HT-29 (cell line): ENCODE measurements at places on chromosomes 7 and 10.

- DNase-seq, result no peak
These were observed 90.7 kb downstream of the CELF2 start for GRCh38 chr10:11108356-11108755.

- no peak for DNase-seq
These were observed 9.7 kb upstream of the TTYH3 start for GRCh38 chr7:2621948-2622640.

DNA sequence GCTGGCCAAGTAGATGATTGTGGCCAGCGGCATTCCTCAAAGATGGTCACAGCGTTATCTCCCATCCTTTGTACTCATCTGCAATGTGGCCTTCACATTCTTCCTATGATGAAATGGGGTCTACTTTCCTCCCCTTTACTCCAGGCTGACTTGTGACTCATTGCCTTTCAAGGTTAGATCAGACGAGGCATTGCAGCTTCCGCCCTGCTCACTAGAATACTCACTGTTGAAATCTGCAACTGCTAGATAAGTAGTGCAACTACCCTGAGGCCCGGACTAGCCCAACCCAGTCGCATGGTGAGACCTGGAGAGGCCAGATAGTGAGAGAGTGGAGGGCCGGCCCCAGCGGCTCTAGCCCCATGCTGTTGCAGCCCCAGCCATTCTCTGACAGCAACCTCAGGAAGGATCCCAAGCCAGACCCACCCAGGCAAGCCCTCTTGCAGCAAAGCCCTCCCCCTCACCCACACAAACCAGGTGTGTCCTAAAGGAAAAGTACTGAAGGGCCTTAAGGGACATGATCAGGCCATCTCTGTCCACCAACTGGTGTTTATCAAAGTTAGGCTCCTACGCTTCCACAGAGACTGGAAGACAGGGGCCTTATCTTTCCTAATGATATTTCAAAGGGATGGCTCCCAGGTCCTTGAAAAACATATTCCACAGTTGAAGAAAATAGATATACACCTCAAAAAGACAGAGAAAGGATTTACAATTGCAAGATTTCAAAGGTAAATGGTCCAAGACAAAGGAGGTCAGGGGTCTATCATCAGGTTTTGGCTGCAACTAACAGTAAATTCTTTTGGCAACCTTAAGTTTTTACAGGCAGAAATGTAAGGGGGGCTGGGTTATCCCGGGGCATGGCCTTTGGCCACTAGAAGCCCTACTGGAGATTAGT lies 107.2 kb upstream of the TRIM24 start:
- DNase-seq, result no peak

DNA sequence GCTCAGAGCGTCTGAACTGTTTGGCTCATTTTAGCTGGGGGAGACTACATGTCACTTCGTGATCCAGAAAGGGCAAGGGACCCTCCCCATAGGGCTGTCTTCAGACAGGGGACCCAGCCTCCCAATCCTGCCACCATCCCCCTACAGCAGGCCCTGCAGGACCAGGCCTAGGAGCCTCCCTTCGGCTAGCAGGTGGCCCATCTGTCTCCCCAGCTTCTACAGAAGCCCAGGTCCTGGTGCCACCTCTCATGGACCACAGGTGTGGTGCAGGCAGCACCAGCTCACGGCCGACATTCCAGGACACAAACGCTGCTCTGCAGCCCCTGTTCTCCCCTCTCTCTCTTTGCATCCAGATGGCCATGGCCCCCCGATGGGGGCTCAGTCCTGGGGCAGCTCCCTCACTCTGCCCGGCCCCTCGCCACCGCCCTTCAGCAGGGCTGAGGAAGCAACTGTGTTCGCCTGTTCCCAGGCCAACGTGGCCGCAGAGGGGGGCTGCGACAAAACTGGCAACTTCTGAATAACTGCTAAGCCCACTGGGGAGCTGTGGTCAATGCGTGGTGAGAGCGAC lies 10.3 kb downstream of the TECPR1 start:
- DNase-seq, result no peak

DNA sequence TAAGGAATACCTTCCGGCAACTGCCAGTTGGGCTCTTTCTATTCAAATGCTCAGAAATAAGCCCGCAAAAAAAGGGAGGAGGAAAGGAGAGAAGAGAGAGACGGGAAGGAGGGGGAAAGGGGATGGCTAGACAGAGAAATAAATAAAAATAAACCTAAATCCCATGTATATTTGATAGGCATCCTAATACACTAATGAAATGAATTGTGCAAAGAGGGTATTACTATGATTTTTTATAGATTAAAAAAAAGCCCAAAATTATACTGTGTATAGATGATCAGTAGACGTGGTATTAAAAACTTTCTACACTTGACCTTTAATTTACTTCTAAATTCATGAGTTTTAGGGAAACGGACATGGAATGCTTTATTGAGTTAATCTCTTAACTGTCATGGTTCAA lies 89.9 kb downstream of the HBP1 start:
- no peak for DNase-seq

GRCh38 chr10:75012471-75012870 lies 99.0 kb upstream of the SAMD8 start:
- DNase-seq, result no peak

- DNase-seq, result no peak
These were observed 214.3 kb downstream of the DGKB start for GRCh38 chr7:14688208-14688607.

- peak; percentile 22 for DNase-seq
These were observed 494 bp downstream of the VSIR start for GRCh38 chr10:71772832-71773220.

- DNase-seq, result peak; percentile 5
These were observed 290.9 kb upstream of the SP8 start for GRCh38 chr7:21077602-21078001.

- no peak for DNase-seq
These were observed 46.6 kb downstream of the MINPP1 start for GRCh38 chr10:87551326-87551725.

- no peak for DNase-seq
These were observed 137.9 kb downstream of the ELFN1 start for GRCh38 chr7:1807821-1808600.

- DNase-seq, result no peak
These were observed 17.4 kb upstream of the GRM8 start for GRCh38 chr7:127270093-127270492.

- no peak for DNase-seq
These were observed 150.0 kb upstream of the NEBL start for GRCh38 chr10:21047096-21047495.

GRCh38 chr10:18664841-18665478 lies 5.7 kb downstream of the ARL5B start:
- no peak for DNase-seq
